GM23338 (cell line): ENCODE measurements at places on chromosomes 7 and 10. TPM values are rescaled to one million over a fixed set of nuclear protein-coding genes. Genes with fewer than 3 reads are reported as not detected.
A peak's percentile ranks its signal among the peaks of the same experiment; 100 is the strongest.

DNA sequence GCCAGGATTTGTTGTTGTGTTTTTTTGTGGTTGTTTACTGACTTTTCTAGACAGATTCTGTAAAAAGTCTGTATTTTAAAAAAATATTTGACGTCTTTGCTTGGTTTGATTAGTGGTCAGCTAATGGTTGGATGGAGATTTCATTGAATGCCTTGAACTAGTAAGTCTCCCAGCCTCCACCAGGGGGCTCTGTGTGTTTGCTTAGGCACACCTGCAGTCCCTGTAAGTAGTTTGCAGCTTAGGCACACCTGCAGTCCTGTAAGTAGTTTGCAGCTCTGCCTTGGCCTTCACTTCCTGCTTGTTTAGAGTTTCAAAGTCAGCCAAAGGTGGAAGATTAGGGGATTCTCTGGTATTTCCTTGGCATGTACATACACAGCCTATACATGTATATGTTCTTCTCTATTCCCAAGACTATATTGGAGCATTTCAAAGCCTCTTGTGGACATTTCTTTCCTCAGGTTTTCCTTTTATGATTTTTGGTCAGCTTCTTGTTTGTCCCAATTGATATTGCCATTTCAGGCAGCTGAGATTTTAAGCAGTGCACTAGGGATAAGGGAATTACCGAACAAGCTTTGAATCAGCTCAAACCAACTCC, 101.6 kb downstream of the CCSER2 start:
- DNase-seq, result peak; percentile 95

Gene CFAP43
- 0.24 and 0.47 TPM in 2 replicates for total RNA-seq

Gene PRPS1L1
- not detected in 2 replicates for total RNA-seq

- DNase-seq, result no peak
Measured at GRCh38 chr7:28595801-28596200, 183.5 kb downstream of the CREB5 start.

Gene TACC2
- total RNA-seq, result 24.2 and 35.9 TPM in 2 replicates

Gene CUBN
- 0.23 and 1.8 TPM in 2 replicates for total RNA-seq

Gene SPDYE16
- total RNA-seq, result not detected in 2 replicates

DNA sequence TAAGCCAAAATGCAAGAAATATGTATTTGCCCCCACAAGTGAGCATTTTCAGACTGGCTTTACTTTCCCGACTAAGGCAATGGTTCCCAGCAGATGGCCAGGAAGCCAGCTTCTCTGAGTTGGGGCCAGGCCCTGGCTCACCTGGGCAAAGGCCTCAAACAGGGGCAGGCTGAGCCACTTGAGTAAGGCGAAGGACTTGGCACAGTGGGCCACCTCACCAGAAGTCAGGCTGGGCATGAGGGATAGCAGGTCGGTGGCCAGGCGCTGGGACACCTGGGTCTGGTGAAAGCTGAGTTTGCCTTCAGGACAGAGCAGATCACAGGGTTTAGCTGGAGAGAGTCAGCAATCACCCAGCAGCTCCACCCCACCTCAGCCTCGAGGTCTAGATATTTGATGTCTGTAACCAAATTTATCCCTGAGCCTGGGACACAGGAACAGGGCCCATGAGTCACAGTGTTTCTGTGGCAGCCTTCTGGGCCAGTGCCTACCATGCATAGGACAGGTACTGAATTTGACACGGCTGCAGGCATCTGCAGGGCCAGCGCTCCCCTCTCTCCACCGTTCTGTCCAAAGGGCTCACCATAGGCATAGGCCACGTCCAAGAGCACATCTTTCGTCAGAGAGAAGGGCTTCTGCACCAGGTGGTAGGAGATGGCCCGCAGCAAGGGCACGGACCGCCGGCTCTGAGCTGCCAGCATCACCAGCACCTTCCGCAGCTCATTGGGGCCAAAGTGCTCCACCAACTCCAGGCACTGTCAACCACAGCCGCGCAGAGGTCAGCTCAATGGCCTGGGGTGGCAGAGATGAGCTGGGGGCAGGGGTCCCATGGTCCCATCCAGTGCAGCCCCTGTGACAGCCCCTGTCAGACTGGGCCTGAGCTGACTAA, 7.3 kb downstream of the TBRG4 start:
- DNase-seq, result no peak

- no peak for DNase-seq
Measured at GRCh38 chr10:50653758-50654157, 30.0 kb upstream of the SGMS1 start.

Gene GPR85
- total RNA-seq, result 0.35 and 0.47 TPM in 2 replicates

DNA sequence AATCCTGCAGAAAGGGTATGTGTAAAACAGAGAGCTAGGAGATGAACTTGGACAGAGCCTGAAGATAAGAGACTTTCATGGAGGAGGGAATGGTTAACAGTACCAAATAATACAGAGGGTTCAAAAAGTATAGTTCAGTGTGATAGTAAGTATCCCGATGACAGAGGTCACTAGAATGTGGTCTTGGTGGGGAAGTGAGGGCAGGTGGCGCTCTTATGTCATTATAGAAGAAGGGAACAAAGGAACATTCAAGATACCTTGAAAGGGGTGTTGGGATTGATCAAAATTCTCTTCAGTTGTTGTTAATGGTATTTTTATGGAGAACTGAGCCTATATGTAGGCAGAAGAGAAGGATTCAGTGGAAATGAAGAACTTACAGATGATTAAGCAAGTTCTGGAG, 312.5 kb downstream of the SUGCT start:
- DNase-seq, result peak; percentile 43

- no peak for DNase-seq
Measured at GRCh38 chr7:138626846-138627245, 74.3 kb downstream of the SVOPL start.

DNA sequence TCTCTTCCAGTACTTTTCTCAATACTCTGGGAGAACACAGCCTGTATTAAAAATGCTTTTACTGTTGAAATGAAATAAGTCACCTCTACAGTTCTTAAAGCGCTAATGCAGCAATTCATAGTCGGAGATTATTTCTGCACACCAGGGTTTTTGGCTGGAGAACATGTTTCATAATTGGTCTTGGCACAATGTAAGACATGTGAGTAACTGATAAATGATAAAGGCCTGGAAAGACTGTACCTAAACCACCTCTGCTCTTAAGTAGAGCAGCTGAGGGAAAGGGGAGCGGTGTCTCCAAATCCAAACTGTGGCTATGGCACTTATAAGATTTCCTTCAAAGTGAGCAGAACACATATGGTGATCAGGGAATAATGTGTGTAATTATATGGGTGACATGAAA, 390.3 kb upstream of the MBL2 start:
- DNase-seq, result no peak

DNA sequence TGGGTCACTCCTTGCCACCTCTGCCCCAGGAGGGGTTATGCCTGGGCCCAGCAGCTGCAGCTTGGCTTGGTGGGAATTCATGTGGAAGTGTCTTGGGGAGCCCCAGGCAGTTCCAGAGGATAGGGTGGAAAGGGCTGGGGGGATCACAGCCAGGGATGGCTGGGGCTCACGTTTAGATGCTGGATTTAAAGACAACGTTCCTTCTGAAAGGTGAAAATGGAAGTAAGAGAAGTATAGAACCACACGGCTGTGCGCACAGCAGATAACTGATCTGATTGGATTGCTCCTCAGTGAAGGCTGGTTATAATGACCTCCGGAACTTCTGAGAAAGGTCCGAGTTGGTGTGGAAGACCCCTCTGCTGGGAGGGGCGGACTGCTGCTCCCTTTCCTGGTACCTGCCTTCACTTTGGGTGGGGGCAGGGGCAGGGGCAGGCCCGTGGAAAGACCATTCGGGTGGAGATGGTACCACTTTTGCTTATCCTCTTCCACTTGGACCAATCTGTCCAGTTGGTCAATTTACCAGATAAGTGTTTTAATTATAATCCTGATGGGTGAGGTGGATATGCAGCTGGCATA, 7.9 kb upstream of the MYL7 start:
- DNase-seq, result no peak

Gene SPDYE1
- not detected in 2 replicates for total RNA-seq

GRCh38 chr7:73829921-73830680, 695 bp upstream of the CLDN4 start:
- DNase-seq, result no peak

Gene EBLN1
- not detected in 2 replicates for total RNA-seq

Gene CTNNA3
- total RNA-seq, result 0.50 and 3.3 TPM in 2 replicates

Gene STAG3
- total RNA-seq, result 3.4 and 4.6 TPM in 2 replicates

DNA sequence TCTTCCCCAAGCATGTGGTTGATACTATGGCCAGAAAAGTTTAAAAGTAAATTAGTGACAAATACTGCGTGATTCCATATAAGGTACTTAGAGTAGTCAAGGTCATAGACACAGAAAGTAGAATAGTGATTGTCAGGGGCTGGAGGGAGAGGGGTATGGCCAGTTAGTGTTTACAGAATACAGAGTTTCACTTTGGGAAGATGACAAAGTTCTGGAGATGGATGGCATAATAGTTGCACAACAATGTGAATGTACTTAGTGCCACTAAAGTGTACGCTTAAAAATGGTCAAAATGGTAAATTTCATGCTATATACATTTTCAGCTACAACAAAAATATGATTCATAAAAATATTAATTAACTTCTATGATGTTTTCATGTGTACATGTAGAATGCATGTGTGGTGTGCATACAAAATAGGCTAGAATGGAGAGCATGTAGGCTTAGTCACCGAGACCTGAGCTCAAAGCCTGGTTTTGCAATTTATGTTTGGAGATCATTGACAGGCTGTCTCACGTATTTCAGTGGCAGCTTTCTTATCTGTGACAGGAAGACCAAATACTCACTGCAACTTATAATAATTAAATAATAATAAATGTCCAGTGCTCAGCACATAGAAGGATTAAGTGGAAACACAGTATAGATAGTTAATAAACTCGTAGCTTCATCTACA, 625.6 kb downstream of the SUGCT start:
- DNase-seq, result no peak

- DNase-seq, result no peak
Measured at GRCh38 chr7:42650171-42650570, 261.7 kb downstream of the C7orf25 start.

Gene FAM171A1
- total RNA-seq, result 26.1 and 32.2 TPM in 2 replicates

DNA sequence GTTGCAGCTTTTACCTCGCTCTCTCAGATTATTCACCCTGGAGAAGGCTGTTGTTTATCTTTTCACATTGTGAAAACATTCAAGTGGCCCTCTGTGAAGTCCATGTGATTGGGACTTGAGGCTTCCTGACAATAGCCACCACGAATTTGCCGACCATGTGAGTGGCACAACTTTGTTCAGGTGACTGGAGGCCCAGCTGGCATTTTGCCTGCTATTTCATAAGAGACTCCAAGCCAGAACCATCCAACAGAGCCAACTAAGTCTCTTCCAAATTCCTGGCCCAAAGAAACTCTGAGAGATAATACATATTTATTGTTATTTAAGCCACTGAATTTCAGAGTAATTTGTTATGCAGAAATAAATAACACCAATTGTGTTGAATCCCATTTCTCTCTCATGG, 38.2 kb upstream of the CCSER2 start:
- DNase-seq, result no peak

- DNase-seq, result no peak
Measured at GRCh38 chr10:29563420-29564035, 71.2 kb downstream of the SVIL start.

GRCh38 chr7:134940729-134941128, 45.6 kb upstream of the AGBL3 start:
- DNase-seq, result no peak

DNA sequence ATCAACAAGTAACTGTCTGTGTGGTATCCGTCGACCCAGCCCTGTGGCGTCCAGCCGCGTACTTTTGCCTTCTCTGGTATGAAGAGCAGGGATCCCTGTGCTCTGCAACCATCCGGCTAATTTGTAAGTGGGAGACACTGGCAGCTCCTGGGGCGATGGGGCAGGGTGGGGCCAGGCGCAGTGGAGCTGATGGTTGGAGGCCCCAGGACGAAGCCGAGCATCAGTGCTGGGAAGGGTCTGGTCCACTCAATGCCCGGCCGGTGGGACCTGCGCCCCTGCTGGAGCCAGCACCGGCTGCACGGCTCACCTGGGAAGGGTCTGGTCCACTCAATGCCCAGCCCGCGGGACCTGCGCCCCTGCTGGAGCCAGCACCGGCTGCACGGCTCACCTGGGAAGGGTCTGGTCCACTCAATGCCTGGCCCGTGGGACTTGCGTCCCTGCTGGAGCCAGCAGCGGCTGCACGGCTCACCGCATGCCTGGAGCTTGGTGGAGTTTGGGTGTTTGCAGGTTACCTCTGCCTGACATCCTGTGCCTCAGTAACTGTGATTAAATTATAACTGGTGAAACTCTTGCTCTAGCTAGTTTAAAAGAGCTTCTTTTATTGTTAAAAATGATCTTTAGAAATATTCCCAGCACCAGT, 96.1 kb downstream of the NKX6-2 start:
- DNase-seq, result no peak

DNA sequence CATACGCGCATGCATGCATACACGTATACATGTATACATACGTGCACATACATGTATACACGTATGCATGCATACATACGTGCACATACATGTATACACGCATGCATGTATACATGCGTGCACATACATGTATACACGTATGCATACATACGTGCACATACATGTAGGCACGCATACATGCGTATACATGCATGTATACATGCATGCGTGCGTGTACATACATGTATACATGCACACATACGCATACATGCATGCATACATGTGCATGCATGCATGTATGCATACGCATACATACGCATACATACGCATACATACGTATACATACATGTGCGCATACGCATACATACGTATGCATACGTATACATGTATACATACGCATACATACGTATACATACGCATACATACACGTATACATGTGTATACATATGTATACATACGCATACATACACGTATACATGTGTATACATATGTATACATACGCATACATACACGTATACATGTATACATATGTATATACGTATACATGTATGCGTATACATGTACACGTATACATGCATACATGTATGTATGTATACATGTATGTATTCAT, 19.0 kb upstream of the MTURN start:
- DNase-seq, result no peak

DNA sequence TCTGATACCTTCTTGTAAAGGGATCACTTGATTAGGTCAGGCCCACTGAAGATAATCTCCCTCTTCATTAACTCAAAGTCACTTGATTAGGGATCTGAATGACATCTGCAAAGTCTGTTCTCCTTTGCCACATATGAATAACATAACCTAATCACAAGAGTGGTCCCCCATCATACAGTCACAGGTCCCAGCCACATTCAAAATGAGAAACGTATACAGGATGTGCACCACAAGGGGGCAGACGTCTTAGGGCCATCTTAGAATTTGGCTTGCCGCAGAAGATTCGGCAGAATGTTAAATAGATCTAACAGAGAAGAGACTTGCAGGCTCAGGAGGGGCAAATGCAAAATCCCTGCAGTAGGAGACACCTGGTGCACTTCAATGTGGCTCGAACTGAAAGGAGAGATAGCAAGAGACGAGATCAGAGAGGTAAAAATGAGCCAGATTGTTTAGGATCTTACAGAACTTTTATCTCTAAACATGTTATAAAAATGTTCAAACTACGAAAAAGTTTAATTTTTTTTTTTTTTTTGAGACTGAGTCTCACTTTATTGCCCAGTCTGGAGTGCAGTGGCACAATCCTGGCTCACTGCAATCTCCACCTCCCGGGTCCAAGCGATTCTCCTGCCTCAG, 10.4 kb upstream of the SMC3 start:
- peak; percentile 93 for DNase-seq

- no peak for DNase-seq
Measured at GRCh38 chr7:24732646-24733413, 24.4 kb downstream of the GSDME start.

Gene PNLIPRP3
- not detected in 2 replicates for total RNA-seq

GRCh38 chr7:66306243-66306642, 101.1 kb downstream of the TPST1 start:
- DNase-seq, result no peak

- no peak for DNase-seq
Measured at GRCh38 chr10:119313644-119314043, 106.3 kb downstream of the GRK5 start.

GRCh38 chr10:78502210-78502936, 468.7 kb downstream of the RPS24 start:
- DNase-seq, result no peak

Gene ADARB2
- 1.6 and 5.0 TPM in 2 replicates for total RNA-seq

Gene PRLHR
- total RNA-seq, result 0.24 TPM in 1 of 2 replicates, not detected in the other
